Kidney epithelial cell (primary cell): ENCODE measurements at places on chromosomes 3 and 15.

- DNase-seq, result no peak
Measured at GRCh38 chr3:170598091-170598502, 12.2 kb upstream of the SLC7A14 start.

GRCh38 chr3:15923640-15924405 is 126.0 kb upstream of the ANKRD28 start:
- no peak for DNase-seq

- no peak for DNase-seq
Measured at GRCh38 chr15:57213862-57214261, 162.4 kb upstream of the CGNL1 start.

DNA sequence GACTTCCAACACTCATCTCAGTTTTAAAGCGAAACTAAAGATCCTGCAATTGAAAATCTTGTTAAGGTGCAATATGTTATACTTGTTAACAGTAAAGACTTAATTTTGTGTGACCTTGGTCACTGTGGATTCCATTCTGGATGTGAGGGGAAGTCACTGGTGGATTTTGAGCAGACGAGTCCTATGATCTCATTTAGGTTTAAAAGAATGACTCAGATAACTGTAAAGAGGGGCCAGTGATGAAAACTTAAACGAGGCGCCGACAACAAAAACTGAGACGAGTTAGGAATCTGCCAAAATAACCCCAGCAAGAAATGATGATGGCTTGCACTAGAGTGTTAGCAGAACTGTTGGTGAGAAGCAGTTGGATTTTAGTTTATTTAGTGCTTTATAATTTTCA is 56.5 kb downstream of the LRRC28 start:
- DNase-seq, result no peak

- DNase-seq, result no peak
Measured at GRCh38 chr15:29064290-29064689, 178.5 kb downstream of the APBA2 start.

DNA sequence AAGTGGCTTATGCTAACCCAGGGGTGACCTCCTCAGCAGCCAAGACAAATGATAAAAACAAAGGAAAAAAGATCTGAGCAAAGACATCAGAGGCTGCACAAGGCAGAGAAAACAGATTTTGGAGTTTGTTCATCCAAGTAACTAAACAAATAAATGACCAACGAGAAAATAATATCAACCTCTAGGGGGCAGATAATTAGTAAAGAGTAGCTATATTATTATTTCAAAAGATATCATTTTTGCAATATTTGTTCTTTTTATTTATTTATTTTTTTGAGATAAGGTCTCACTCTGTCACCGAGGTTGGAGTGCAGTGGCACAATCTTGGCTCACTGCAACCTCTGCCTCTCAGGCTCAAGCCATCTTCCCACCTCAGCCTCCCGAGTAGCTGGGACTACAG is 101.8 kb downstream of the PCCB start:
- no peak for DNase-seq

GRCh38 chr15:86915811-86916331 is 836.2 kb downstream of the AGBL1 start:
- peak; percentile 25 for DNase-seq

- DNase-seq, result no peak
Measured at GRCh38 chr3:37645517-37646380, 215.9 kb upstream of the CTDSPL start.

- no peak for DNase-seq
Measured at GRCh38 chr3:185915642-185916041, 22.2 kb downstream of the TRA2B start.

GRCh38 chr3:129593595-129594339 is 12.7 kb downstream of the PLXND1 start:
- no peak for DNase-seq

DNA sequence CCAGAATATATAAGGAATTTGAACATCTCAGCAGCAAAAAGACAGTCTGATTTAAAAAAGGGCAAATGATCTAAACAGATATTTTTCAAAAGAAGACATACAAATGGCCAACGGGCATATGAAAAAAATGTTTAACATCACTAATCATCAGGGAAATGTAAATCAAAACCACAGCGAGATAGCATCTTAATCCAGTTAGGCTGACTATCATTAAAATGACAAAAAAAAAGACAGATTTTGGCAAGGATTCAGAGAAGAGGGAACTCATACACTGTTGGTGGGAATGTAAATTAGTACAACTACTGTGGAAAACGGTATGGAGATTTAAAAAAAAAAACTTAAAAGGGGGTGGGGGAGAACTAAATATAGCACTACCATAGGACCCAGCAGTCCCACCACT is 47.9 kb downstream of the RNF13 start:
- no peak for DNase-seq

DNA sequence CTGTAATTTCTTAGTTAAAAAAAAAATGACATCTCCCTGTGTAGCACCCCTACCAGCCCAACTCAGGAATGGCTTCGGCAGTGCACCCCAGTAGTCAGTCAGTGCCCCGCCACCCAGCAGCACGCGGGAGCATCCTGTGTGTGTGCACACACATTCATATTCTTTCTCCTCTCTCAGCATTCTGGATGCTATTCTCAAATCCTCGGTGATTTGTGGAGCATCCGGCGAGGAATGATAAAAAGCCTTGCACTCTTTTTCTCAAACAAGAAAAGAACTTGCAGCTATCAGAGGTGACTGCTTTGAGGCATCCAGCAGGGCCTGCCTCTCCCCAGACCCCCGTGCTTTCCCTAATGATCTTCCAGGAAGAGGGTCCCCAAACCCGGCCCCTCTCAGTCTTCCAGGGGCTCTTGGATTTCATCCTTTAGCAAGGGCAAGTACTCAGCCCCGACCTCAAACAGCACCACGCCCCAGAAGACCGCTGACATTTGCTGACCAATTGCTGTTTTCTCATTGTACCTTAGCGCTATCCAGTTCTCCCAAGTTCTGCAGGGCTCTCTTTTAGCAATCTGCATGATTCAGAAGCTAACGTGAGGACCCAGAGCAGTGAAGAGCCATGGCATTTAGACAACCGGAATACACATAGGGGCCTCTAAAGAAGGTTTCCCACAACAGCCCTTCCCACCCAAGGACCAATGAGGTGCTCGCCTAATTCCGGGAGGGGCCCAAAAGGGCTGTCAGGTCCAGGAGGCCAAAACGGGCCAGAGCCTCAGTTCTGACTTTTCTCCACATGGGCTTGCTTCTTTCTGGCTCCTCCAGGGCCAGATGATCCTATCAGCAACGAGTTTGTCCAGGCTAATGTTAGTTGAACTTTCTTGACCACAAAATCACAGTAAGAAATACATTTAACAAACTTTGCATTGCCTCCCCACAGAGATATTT is 72.2 kb downstream of the FAM174B start:
- no peak for DNase-seq

GRCh38 chr3:47005212-47006144 is 26.0 kb downstream of the NBEAL2 start:
- no peak for DNase-seq

DNA sequence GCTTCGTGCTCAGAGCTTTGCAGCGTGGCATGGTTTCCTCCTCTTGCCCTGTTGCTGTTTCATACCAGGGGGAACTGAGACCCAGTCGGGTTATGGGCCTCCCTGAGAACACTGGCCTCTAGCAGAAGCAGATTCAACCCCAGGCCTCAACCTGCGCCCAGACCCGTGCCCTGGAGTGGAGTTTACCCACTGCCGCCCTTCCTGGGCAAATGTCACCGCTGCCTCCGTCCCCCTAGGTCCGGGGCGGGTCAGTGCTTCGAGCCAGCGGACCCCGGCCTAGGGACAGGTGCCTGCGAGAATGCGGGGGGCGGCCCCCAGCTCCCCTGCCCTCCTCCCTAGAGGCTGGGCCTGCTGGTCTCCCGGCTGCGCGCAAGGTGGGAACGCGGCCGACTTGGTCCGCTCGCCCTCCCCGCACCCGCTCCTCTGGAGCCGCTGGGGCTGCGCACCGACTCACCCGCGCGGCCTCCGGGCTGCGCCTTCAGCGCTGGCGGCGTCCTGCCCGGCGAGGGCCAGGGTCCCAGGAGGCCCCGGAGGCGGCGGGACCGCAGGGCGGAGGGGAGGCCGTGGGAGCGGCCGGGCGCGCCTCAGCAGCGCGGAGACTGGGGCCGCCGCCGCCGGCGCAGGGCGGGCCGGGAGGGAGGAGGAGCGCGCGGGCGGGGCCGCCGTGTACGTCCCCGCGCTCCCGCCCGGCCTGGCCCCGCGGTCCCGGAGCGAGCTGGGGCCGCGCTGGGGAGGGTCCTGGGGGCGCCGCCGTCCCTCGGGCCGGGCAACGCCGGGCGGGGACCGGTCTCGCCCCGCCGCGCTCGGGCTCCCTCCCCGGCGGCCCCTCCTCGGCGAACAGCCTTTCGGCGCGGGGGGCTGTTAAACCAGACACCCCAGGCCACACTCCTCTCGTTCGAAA is at the start of gene PIGZ:
TSS of gene PIGZ (minus strand) at position 601 of the 901 bp plus-strand sequence. CDS start 16,802 bp downstream, outside the sequence.
- no peak for DNase-seq

DNA sequence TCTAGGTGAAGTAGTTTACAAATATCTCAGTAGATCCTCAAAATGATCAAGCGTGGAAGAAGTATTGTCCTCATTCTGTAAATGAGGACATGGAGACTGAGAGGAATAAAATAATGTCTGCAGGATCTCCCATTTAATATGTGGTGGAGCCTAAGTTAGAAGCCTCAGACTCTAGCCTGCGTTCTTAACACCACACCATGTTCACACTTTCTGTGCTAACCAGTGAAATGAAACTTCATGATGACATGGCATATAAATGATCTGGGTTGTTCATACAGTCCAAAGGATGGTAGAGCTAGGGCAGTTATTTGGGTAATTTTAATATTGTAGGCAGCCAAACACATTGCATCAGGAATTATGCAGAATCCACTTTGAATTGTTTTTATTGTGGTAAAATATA is 25.1 kb upstream of the APH1B start:
- no peak for DNase-seq

DNA sequence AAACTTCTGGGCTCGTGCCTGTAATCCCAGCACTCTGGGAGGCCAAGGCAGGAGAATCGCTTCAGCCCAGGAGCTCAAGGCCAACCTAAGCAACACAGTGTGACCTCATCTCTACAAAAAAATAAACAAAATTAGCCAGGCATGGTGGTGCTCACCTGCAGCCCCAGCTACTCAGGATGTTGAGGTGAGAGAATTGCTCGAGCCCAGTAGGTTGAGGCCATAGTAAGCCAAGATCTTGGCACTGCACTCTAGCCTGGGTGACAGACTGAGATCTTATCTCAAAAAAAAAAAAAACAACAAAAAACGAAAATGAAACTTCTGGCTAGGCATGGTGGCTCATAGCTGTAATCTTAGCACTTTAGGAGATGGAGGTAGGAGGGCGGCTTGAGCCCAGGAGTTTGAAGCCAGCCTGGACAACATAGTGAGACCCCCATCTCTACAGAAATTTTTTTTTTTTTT is 53.7 kb downstream of the PIK3CB start:
- DNase-seq, result no peak

DNA sequence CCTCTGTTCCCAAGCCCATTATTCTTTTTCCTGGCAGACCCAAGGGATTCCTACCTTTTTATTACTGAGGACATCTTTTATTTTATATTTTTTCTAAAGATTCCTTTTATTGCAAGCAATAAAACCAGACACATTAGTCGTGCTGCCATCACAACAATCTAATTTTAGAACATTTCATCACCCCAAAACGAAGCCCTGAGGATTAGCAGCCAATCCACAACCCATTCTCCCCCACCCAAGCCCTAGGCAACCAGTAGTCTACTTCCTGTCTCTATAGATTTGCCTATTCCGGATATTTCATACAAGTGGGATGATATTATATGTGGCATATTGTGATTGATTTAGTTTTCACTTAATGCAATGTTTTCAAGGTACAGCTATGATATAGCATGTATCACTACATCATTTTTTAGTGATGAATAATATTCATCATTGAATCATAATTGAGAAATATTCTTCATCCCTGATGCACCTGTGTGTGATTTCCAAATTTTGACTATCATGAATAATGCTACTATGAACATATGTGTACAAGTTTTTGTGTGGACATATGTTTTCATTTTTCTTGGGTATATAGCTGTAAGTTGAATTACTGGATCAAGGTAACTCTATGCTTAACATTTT is 65.7 kb downstream of the IL1RAP start:
- no peak for DNase-seq

- DNase-seq, result no peak
Measured at GRCh38 chr3:149145974-149146373, 16.5 kb downstream of the HPS3 start.

GRCh38 chr3:36923523-36923943 is 21.3 kb downstream of the TRANK1 start:
- DNase-seq, result no peak

- no peak for DNase-seq
Measured at GRCh38 chr3:59879031-59879581, 829.3 kb upstream of the CFAP20DC start.

DNA sequence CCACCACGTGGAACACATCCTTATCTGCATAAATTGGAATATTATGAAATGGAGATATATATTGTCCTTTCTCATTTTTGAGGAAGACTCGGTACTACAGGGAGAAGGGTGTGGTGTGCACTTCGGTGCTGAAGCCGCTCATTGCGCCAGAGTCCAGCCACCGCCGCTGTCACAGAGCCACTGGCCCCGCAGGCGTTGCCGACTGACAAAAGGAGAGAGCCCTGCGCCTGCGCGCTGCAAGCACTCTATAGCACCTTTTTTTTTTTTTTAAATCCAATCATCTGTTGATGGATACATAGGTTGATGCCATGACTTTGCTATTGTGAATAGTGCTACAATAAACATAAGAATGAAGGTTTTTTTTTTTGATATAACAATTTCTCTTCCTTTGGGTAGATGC is 130.0 kb upstream of the TBC1D5 start:
- no peak for DNase-seq

DNA sequence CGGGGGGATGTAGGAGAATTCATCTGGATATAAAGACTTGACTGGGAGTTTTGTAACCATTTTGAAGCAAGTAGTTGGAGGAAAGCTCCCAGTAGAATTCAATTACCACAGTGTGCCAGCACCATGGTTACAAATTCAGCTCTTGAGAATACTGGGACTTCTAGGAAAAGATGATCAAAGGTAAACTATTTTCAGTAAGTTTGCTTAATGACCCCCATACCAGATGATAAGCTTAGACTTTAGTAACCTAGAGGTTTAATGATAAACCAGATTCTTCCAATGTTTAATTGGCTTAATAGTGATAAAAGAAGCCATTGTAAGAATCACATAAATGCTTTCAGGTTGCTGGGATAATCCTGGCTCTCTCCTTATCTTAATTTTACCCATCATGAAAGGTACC is 22.3 kb downstream of the AP4E1 start:
- no peak for DNase-seq

GRCh38 chr3:50972029-50972428 is 297.3 kb downstream of the DOCK3 start:
- no peak for DNase-seq
